ENCODE measurements at places on chromosomes 11 and 22.
A peak's percentile ranks its signal among the peaks of the same experiment; 100 is the strongest.

GRCh38 chr11:2797121-2797711, 88.4 kb downstream of the CDKN1C start:
- no peak for DNase-seq

DNA sequence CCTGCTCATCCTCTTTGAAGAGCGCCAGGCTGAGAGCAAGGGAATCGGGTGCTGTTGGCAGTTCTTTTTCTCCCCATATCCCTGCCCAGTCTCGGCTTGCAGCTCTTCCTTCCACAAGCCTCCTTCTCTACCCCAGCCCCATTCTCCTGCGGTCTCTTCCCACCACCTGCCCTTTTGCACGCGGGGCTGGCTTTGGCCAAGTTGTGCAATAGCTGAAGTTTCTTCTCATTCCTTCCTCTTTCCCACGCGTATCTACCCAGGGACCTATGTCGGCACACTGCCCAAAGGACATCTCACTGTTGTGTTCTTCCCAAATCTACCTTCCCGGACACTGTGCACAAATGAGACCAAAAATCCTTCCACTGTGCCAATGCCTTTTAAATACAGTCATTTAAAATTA, 22.3 kb upstream of the HTR3A start:
- DNase-seq: no peak

GRCh38 chr22:32237906-32238305, 17.2 kb downstream of the SLC5A4 start:
- peak; percentile 29 for DNase-seq

GRCh38 chr22:47176573-47177333, 414.3 kb downstream of the TBC1D22A start:
- no peak for DNase-seq

DNA sequence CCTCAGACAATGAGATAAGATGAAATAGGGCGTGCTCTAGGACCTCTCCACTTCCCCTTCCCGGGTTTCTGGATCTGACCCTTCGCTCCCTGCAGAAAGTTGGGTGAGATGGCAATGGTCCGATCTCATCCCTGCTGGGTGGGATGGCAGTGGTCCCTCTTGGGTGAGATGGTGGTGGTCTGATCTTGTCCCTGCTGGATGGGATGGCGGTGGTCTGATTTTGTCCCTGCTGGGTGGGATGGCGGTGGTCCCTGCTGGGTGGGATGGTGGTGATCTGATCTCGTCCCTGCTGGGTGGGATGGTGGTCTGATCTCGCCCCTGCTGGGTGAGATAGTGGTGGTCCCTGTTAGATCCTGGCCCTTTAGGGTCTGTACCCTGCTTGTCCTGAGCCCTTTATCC, 21.3 kb downstream of the ST14 start:
- no peak for DNase-seq

- DNase-seq: no peak
Observed at GRCh38 chr11:128914216-128915148, 23.3 kb downstream of the KCNJ5 start.

DNA sequence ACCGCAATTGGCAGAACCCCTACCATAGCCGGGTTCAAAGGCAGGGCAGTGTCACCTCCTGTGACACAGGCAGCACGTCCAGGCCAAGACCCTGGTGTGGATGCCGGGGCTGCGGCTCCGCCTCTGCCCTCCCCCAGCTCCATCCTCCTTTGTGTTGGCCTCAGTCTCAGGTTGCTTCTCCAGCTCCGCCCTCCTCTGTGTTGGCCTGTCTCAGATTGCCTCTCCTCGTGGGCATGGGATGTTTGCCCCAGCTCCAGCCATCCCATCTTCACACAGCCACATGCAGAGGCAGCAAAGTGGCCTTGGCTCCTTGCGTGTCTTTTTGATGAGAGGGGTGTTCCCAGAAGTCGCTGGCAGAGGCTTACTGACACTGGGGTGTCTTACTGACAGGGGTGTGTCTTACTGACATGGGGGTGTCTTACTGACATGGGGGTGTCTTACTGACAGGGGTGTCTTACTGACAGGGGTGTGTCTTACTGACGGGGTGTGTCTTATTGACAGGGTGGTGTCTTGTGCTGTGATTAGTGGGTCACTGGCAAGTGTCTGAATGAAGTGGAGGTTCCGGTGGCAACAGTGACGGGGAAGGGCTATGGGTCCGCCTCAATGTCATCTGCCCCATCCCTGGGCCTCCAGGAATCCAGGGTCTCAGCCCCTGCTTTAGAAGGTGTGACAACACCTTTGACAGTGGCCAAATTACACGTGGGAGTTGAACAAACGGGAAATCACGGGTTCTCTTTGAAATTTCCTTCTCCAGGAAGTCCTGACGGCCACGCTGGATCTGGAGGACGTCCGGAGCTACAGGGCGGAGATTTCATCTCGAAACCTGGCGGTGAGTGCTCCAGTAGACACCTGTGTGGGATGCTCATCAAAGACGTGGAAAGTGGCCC, 24.9 kb downstream of the NADSYN1 start:
- DNase-seq: no peak

GRCh38 chr22:36929621-36930020, 16.2 kb downstream of the CSF2RB start:
- DNase-seq: no peak

DNA sequence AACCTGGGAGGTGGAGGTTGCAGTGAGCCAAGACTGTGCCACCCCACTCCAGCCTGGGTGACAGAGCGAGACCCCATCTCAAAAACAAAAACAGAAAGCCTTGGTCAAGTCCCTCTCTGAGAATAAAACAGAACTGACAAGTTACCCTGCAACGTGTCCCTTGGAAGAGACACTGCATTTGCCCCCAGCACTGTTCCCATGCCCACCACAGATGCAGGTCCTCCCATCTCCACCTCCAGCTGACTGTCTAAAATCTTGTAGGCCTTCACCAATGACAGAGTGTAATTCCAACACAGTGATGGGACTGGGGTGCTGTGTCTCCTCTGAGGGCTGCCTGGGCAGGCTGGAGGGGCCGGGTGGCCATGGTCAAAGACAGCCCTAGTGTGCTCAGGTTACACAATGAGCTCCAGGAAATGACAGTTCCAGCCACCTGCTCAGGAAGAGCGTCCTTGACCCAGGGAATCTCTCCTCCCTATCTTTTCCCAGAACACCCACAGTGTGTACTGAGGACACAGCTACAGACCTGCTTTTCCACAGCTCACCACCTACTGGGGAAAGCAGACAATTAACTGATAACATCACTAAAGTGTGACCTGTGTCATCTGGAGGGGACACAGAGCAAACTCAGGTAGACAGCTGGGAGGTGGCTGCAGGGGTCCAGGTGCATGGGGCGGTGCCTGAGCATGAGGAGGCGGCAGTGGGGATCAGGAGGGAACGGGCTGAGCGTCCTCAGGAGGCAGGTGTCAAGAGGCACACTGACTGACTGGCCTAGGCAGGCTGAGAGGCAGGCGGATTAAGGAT, 56.4 kb downstream of the ARFGAP3 start:
- DNase-seq: peak; percentile 80

DNA sequence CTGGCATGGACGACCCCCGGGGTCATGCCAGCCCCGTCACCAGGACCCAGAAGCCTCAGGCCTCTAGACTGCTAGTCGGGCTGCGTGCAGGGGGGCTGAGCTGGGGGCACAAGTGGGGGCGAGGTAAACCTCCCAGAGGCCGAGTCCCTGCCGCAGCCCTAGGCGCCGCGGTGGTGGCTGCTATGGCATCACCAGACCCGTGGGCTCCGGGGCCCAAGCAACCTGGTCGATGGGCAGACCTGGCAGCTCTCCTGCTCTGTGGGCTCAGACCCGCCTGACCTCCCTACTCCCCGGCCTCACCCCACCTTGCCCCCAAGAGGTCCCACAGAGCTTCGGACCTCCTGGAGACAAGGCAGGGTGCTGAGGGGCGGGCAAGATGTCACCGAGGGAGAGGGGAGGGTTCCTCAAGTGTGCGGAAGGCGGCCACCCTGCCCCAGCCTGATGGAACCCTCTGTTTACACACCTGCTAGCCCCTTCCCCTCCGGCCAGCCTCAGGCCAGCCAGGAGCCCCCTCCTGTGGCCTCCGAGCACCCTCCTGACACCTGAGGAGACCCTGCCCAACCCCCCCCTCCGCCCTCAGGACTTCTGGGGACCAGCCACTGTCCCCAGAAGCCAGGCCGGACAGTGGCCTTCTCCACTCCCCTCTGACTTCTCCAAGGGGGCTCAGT, 9.4 kb downstream of the IGF2 start:
- DNase-seq: no peak

DNA sequence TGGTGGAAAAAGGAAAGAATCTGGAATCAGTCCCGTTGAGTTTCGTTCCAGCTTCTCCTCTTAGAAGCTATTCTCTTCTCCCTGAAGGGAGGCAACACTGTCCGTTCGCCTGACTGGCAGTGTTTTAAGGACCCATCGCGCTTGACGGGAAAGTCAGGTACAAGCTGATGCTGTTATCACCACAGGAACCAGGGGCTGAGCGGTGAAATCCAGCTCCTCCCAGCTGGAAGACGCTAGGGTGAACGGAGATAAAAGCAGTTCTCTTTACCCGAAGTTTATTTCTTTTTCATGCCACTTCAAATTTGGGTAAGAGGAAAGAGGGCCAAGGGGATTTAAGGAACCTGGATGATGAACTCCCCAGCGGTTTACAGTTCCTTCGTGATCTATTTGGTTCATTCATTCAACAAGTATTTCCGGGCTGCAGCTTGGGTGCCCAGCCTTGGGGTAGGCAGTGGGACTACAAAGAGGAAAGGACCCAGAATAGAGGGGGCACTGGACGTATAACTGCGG, 551 bp upstream of the DEUP1 start:
- peak; percentile 82 for DNase-seq

DNA sequence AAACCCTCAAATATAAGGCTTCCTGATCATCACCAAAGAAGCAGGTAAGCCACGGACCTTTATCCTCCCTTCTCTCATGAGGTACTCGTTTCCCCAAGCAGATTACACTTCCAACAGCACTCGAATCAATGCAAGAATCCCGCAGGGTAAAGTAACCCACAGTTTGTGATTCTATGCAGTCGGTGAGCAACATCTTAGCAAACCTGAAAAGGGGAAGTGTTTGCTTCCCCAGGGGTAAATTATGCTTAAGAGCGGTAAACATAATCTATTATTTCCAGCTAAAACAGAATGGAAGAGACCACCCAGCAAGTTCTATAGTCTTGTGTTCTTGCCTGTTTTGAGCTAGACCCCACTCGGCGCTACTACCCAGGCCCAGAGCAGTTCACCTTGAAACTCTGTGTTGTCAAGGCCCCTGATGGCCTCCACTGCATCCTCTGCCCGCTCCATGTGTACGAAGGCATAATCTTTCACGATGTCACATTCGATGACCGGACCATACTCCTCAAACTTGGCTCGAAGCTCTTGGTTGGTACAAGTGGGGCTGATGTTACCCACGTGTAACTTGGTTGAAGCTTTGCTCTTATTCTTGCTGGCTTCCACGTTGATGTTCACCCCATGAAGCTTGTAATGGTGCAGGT, 1.3 kb downstream of the RBM4B start:
- no peak for DNase-seq

- no peak for DNase-seq
Observed at GRCh38 chr11:2590965-2591754, 108.6 kb downstream of the KCNQ1OT1 start.

- DNase-seq: no peak
Observed at GRCh38 chr11:28657378-28658030, 549.3 kb downstream of the METTL15 start.

DNA sequence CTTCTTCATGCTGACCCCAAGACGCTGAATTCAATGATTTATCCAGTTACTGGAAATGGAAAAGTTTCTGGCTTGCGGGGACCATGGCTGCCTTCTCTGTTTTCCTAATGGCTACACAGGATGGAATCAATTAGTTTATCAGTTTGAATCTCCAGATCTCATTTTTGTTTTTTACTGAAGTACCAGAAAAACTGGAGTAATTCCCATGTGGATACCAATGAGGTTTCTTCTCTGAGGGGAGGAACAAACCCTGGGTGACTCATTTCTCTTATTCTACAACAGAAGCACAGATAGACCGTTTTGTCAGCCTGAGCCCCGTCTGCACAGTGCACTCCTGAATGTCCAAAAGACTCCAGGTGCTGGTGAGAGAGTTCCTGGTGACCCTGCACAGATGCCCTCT, 3.4 kb downstream of the ZNF195 start:
- DNase-seq: no peak

- no peak for DNase-seq
Observed at GRCh38 chr11:44443836-44444769, 121.4 kb upstream of the CD82 start.

GRCh38 chr22:38282397-38282796, 9.6 kb upstream of the TMEM184B start:
- DNase-seq: no peak
